Inflammatory macrophage (primary cell): ENCODE measurements at places on chromosomes 1 and 21.

DNA sequence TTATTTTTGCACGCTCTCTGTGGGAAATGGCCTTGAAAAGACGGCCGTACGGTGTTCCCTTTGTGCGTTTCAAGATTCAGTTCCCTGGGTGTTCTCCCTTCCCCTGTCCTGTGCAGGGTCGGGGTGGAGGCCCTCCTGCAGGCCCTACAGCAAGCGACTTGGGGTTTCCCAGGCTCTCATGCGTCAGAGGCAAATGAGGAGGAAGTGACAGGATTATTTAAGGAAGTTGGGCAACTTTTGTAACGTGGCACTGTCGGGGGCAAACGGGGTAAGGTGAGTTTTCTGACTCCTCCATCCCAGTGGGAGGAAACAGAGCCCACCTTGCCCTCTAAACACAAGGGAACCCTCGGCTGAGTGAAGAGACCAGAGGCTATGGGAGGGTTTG, 16.1 kb upstream of the AJAP1 start:
- DNase-seq = peak; percentile 56

GRCh38 chr1:7199077-7199779, 414.0 kb downstream of the CAMTA1 start:
- DNase-seq = no peak

DNA sequence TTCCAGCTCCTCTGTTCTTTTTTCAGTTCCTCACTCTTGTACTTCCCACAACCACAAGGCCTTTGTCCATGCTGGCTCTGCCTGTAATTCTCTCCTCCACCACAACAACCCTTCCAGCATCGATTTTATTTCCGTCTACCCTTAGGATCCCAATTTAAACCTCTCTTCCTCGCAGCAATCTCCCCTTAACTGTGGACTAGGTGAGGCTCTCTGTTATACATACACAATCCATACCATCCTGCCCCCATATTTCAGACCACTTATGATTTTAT, 90.4 kb upstream of the ZC3H11B start:
- no peak for DNase-seq

DNA sequence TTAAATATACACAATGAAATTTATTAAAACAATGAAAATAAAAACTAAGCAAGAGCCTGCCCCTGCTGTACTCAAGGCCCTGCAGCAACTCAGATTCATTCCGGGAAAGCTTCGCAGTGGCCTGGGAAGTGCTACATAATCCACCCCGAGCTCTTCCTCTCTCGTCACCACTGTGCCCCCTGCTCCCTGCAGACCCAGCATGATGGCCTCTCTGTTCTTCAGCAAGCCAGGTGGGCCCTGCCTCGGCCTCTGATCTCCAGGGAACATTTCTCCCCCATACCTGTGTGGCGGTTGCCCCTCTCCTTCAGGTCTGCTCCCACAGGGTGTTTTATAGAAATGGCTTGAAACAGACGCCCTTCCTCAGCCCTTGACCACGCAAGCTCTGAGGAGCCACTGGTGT, 10.6 kb downstream of the RNF187 start:
- DNase-seq = no peak
